Amygdala (tissue), 56 donors: ENCODE measurements at places on chromosomes 7 and 10.
A peak's percentile ranks its signal among the peaks of the same experiment; 100 is the strongest.

DNA sequence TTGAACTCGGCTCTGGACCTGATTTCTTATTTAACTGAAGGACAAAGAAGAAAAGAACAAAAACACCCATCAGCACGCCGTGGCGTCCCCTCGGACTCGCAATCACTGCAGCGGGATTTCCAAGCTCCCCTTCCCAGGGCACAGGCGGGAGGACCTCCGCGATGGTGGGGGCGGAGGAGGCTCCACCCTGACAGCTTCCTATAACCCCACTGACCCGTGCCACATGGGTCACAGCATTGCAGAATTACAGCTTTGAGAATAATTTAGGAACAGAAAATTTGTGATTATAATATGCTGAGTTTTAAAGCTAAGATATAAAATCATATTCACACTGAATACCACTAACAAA lies 129.7 kb upstream of the SEC61G start:
- no peak for DNase-seq

DNA sequence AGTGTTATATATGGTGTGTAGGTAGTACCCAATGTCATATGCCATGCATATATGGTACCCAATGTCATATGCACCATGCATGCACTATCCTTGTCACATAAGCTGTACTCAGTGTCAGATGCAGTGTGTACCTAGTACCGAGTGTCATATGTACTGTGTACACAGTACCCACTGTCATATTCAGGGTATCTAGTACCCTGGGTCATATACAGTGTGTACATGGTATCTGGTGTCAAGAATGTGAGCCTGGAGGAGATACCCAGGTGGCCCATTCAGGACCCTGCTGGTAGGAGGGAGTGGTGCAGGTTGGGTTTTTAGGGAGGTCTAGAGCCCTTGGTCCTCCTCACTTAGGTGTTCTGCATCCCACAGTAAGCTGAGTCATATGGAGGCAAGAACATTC lies 1.8 kb downstream of the ZMYND11 start:
- DNase-seq: no peak

GRCh38 chr10:75166623-75166972 lies 44.0 kb upstream of the VDAC2 start:
- DNase-seq: no peak

DNA sequence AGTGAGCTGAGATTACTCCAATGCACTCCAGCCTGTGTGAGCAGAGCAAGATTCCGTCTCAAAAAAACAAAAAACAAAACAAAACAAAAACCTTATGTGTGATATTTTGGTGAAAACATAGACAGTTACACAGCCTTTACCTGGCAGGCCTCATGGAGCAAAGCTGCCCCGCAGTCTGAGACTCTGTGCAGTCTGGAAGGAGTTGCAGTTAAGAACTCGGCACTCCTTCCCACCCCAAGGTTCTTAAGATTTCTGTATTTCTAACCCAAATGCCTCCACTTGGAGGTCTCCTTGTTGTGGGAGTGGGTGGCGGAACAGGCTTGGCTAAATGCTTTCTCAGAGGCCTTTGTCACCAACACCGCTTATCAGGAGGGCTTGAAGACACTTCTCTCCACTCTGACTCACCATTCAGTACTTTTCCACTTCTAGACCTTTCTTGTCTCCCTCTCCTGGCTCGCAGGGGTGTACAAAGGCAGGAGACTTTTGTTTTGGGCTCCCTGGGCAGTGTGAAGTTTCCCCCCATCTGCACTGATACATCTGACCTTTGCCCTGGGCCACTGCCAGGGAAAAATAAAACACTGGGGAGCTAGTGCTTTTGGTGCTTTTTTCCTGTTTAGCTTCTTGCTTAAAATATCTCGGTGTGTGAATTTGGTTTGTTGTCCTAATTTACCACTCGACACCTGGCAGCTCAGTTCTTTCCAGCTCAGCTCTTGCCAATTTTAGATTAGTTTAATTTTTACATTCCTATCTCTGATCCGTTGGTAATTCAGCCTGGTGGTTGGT lies 51.3 kb upstream of the MAGI2 start:
- DNase-seq: no peak

GRCh38 chr7:158824028-158824427 lies 5.3 kb downstream of the ESYT2 start:
- DNase-seq: no peak

DNA sequence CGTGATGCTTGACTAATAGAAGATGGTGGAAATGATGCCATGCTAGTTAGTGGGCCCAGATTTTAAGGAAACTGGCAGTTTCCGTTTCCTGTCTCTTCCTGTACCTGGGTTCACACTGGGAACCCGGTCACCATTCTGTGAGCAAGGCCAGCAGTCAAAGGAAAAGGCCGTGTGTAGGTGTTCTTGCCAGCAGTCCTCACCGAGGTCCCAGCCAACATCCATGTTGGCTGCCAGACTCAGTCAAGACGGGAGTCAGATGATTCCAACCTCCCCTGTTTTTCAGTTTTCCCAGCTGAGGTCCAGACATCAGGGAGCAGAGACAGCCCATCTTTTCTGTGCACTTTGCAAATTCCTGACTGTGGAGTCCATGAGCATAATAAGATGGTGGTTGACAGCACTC lies 15.2 kb upstream of the PILRB start:
- no peak for DNase-seq

GRCh38 chr7:34928052-34928451 lies 109.2 kb downstream of the DPY19L1 start:
- peak; percentile 17 for DNase-seq

- DNase-seq: no peak
Observed at GRCh38 chr7:31186202-31186601, 134.1 kb downstream of the ADCYAP1R1 start.

DNA sequence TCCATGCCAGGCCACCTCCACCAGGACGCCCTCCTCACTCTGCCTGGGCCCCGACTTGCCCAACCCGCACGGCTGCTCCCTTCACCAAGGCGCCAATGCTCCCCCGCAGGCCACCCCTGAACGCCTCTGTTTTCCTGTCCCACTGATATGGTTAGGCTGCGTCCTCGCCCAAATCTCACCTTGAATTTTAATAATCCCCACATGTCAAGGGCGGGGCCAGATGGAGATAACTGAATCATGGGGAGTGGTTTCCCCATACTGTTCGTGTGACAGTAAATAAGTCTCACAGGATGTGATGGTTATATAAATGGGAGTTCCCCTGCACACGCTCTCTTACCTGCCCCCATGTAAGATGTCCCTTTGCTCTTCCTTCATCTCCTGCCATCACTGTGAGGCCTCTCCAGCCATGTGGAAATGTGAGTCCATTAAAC lies 29.8 kb downstream of the RSU1 start:
- DNase-seq: no peak
